ENCODE measurements at places on chromosomes 5 and 9. TPM values are rescaled to one million over a fixed set of nuclear protein-coding genes. Genes with fewer than 3 reads are reported as not detected.

The SPATA31D4 gene
- total RNA-seq = not detected

GRCh38 chr9:93043122-93043521, 15.4 kb upstream of the SUSD3 start:
- no peak for DNase-seq
- H3K4me3 ChIP-seq = no peak overlapping the region
- no peaks in the 10 kb centered on the region for H3K27me3 ChIP-seq
- H3K4me1 ChIP-seq = peaks cover 2% of the 10 kb centered on the region

DNA sequence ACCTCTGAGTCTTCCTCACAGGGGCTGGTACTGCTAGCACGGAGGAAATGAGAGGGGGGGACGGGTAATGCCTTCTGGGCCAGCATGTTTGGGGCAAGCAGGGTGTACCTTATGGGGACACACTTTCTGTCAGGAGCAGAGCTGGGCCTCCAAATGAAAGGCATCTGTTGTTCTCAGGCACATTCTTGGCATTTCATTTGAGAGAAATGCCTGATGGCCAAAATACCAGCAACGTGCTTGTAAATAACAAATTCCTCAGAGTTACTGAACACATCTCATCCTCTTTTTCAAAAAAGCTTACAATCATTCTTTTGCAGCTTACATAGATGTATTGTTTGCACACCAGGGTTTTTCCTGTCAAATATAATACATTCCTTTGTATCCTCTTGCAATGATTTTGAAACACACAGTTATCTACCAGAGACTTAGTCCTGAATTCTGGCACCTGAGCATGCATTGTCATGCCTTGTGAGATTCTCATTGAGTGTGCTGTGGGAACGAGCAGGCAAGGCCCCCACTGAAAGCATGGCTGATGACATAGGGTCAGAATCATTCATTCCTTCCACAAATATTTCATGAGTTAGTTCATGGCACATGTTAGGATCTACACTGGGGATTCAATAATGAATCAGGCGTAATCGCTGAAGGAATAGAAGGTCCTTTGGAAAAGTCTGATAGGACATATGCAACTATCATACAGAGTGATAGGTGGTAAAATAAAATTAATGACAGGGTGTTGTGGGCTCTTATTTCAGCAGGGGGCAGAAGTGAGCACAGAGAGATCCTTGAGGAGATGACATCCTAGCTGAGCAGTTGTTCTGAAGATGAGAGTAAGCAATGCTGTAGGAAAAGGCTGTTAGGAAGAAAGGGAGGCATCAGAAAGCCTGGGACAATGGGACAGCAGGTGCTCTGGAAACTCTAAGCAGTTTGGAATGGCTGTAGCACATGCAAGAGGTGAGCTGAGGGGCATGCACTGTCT, 260.9 kb upstream of the TUT7 start:
- no peak overlapping the region for H3K27ac ChIP-seq
- no peak for DNase-seq
- H3K4me3 ChIP-seq = no peak overlapping the region
- no peaks in the 10 kb centered on the region for H3K4me1 ChIP-seq
- no peaks in the 10 kb centered on the region for H3K36me3 ChIP-seq

GRCh38 chr5:92177926-92178487, 794.9 kb upstream of the ARRDC3 start:
- DNase-seq = no peak
- H3K27ac ChIP-seq = no peak overlapping the region
- no peaks in the 10 kb centered on the region for H3K36me3 ChIP-seq
- no peak overlapping the region for H3K4me3 ChIP-seq
- no peaks in the 10 kb centered on the region for H3K27me3 ChIP-seq

The WNT8A gene
- total RNA-seq = 0.27 TPM

DNA sequence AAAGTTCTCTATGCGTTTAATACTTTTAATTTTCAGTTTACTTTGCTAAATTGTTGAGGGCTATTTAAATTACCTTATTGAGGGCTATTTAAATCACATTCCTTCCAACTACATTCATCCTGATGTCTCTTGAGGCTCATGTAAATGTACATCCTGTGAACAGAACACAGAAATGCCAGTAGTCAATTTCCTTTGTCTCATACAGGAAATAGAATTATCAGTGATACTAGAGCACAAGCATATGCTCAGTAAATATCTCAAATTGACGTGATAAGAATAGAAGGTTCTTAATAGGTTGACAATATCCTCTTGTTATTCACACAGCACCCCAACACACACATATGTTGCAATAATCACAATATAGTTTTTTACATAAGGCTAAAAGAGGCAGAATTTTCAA, 449.0 kb downstream of the CYLC2 start:
- H3K4me3 ChIP-seq = no peak overlapping the region
- no peak for DNase-seq
- no peaks in the 10 kb centered on the region for H3K36me3 ChIP-seq

The AFAP1L1 gene
- 4.7 TPM for total RNA-seq

The GRIN3A gene
- 0.04 TPM for total RNA-seq

The CCDC183 gene
- 1.6 TPM for total RNA-seq

- peaks cover 17% of the 10 kb centered on the region for H3K4me1 ChIP-seq
- H3K4me3 ChIP-seq = no peak overlapping the region
- no peak overlapping the region for H3K27ac ChIP-seq
- no peak for DNase-seq
Measured at GRCh38 chr5:134590992-134591659, 41.5 kb downstream of the SAR1B start.

DNA sequence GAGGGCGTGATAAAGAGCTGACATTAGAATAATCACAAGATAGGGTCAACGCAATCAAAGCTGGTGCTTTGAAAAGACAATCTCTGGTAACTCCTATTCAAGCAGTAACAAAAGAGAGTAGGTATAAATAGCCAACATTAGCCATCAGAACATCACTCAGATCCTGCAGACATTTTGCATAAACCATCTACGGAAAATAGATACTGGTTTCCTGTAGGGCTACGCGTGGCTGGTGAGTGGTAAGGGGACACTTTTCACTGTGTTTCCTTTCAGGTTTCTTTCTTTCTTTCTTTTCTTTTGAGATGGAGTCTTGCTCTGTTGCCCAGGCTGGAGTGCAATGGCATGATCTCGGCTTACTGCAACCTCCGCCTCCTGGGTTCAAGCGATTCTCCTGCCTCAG, 22.3 kb downstream of the TTF1 start:
- H3K27me3 ChIP-seq = no peaks in the 10 kb centered on the region
- no peaks in the 10 kb centered on the region for H3K4me1 ChIP-seq
- H3K4me3 ChIP-seq = no peak overlapping the region
- H3K36me3 ChIP-seq = peaks cover 40% of the 10 kb centered on the region
- DNase-seq = no peak

DNA sequence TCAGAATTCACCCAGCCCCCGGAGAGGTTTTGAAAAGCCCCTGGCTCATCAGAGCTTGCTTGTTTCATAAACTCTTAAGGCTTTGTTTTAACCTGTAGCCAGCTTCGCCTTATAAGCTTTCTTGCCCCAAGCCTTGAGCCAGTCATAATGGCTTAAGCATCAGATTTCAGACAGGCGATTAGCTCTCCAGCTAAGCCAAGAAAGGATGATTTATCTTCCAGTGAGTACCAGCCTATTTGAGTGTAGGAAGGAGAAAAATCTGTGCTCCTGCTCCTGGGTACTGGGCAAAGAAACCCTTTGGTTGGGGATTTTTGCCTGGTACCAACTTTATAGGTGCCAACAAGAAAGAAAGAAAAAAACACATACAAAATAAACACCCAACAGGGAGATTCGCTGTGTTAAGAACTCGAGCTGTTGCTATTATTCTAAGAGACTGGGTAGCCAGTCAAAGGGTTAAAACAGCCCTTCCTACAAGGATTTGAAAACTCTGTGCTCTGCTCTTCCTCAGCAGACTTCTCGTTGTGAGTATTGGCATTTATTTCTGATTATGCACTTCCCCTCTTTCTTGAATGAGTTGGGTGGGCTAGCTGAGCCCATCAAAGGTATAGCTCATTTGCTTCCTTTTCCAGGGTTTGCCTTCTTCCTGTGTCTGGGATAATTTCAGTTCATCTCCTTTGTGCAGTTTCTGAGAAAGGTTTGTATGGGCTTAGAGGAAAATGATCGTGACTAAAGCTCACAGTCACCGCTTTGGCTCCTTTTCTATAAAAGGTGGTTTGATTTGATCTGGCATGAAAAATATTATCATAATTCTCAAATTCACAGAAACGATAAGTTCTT, 157.2 kb upstream of the DMRT1 start:
- H3K36me3 ChIP-seq = no peaks in the 10 kb centered on the region
- H3K4me3 ChIP-seq = no peak overlapping the region
- H3K27me3 ChIP-seq = no peaks in the 10 kb centered on the region

The UGT3A2 gene
- 19.4 TPM for total RNA-seq

DNA sequence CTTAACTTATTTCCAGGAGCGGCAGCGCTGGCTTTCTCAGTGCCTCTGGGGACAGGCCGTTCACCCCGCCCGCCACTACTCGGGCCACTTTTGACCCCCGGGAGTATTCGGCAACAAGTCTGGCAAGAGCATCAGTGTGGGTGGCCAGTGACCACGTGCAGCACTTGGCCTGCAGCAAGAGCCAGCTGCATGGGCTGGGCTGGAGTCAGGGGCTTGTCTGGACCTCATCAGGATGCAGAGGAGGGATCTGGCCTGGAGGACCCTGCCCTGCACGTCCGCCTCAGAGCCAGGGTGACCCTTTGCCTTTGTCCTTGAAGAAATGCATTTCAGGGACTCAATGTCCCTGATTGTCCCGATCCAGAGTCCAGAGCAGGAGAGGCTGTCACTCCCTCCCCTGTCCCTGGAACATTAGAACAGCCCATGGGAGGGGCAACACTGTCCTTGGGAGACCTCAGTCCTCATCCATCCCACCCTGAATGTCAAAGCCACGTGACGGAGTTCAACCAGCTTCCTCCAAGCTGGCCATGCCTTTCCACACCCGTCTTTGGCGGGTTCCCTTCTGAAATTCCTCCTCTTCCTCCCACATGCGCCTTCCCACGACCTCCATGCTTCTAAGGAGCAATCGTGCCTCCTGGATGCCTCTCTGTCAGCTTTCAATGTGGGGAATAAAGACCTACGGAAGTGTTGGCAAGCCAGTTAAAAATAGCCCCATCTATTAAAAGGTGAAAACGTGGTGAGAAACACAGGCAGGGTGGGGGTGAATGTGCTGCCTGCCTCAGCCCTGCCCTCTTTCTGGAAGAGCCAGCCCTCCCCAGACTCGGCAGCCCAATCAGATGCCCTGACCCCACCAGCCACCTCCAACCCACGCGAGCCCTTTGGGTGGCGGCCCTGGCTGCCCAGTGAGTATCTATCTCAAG, 99.0 kb downstream of the OLFM1 start:
- no peak overlapping the region for H3K27ac ChIP-seq
- H3K27me3 ChIP-seq = no peaks in the 10 kb centered on the region
- no peaks in the 10 kb centered on the region for H3K4me1 ChIP-seq
- H3K4me3 ChIP-seq = no peak overlapping the region

DNA sequence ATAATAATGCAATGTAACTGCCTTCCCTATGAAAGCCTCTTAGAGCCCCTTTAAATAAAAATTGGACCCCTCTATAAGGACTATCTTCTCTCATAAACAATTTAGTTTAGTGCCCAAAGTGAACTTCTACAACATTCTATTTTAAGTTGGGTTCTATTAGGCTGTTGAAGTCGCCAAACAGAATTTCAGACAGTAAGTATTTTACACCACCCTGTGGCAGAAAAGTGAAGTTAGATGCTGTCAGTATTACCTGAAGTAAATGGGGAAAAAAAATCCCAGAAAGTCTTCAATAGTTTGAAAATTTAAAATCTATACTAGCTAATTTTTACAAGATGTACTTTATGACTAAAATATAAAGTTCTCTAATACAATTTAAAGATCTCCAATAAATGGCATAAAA, 29.5 kb downstream of the CAAP1 start:
- H3K4me3 ChIP-seq = no peak overlapping the region
- no peak for DNase-seq
- H3K27ac ChIP-seq = no peak overlapping the region
- no peaks in the 10 kb centered on the region for H3K27me3 ChIP-seq

Data from H1 (cell line).